ENCODE measurements at places on chromosomes 5 and 9.
A peak's percentile ranks its signal among the peaks of the same experiment; 100 is the strongest.

DNA sequence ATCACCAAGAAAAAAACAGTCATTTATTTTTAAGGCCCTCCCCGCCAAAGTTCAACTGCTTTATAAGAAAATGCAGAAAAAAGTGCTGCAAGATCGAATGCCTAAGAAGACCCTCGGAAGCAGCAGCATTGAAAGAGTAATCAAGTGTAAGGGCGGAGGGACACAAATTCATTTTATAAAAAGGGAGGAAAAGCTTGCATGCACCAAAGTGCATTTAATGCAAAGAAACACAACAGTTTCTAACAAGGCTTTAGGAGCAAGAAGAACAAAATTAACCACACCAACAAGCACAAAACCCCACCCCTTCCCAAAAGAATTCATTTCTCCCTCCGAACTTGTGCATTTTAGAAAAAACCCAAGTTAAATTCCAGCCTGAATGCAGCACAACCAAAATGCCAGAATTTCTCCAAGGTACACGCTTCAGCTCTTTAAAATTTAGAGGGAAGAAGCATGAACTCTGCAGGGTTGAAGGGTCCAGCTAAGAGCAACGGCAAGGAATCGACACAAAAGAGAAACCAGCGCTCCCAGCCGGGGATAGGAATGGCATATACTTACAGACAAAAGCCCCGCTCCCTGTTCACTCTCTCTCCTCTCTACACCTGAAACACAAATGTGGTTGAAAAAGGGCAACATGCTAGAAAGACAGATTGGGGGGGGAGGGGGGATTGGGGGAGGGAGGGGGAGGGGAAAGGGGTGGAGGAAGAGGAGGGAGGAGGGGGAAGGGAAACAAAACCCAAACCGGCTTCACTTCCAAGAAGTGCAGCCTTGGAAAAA, at the start of gene NREP:
Gene NREP (minus strand): TSS at position 614 of the 774 bp plus-strand sequence. CDS start 1,422 bp downstream, outside the sequence.
- no peak for DNase-seq

DNA sequence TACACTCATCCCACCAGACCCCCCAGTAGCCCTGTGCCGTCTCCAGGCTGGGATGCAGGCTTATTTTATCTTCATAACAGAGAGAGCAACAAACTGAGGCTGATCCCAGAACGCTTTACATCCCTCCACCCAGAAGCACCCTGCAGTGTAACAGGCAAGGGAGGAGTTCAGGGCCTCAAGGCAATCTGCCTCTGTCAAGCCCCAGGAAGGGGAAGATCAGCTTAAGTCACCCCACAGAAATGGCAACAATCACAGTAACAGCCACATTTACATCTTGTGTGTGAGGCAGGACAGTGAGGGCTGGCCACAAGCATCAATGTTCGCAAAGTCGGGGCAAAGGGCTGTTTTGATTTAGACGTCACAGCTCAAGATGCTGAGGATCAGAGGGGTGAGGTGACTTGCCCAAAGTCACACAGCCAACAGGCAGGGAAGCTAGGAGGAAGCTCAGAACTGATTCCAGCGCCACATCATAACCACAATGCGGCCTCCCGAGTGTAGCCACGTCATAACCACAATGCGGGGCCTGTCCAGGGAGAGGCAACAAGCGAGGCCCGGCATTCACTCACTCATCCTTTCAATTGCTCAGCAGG, 14.4 kb downstream of the STK10 start:
- DNase-seq = no peak

GRCh38 chr9:14373706-14374105, 59.8 kb upstream of the NFIB start:
- DNase-seq = no peak

DNA sequence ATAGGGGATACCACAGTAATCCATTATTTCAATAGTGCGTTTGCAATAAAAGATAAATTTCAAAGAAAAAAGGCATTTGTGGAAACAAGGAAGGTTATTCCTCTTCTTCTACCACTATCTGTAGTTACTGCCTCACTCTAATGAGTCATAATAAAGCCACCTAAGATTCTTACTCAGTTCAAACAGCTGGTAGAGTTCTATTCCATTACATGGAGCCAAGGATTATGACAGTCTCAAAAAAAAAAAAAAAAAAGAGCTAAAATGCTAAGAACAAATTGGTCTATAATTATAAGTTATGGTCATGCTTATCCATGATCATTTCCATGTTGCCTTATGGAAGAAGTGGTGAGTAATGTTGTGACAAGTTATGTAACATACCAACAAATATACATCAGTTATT, 46.3 kb downstream of the DENND1A start:
- no peak for DNase-seq

DNA sequence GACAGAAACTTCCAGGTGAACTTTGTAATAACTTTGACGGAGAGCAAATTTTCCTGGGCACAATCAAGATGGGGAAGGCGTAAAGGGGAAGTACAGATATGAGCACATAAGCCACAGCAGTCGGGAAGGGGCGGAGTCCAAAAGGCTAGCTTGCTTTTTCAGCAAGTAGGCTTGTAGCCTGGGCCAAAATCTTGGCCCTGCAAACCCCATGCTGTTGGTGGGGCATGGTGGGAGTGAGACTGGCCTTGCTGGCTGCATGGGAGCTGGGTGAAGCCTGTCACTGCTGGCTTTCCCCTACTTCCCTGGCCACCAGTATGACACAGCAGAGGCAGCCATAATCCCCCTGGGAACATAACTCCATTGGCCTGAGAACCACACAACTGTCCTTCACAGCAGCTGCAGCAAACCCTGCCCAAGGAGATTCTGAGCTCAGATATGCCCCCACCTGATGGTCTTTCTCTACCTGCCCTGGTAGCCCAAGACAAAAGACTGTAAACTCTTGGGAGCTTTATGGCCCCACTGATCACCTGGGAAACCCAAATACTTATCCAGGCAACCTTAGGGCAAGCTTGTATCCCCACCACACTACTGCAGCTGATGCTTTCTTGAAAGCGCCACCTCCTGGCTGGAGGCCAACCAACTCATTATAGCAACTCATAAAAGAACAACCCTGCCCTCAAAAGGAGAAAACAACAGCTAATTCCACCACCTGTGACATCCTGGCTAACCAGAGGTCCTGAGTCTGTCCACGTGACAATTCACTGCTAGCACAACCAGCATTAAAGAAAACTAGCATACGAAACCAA, 24.0 kb downstream of the DCTN4 start:
- peak; percentile 5 for DNase-seq

GRCh38 chr9:111645806-111646205, 14.7 kb downstream of the DNAJC25 start:
- no peak for DNase-seq

DNA sequence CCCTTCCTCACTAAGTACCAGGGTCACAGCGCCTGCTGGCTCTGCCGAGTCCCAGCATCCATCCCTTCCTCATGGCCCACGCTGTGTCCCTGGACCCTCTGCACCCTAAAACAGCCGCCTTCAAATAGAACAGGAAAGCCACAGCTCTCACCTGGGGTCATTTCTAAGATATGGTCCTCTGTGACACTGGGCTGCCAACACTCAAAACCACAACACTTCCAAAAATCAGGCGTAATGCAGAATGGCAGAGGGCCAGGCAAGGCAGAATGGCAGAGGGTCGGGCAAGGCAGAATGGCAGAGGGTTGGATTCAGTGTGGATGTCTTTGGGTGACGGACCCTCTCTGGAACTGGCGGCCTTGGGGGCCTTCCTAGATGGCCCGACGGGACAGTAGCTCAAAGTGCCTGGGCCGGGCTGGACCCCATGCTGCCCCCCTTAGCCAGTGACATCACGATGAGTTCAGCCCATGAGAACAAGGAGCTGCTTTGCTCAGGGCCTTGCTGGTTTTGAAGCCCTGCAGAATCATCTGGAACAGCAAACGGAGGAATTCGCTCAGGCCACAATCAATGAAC, 35.3 kb downstream of the ZDHHC11B start:
- DNase-seq = no peak

DNA sequence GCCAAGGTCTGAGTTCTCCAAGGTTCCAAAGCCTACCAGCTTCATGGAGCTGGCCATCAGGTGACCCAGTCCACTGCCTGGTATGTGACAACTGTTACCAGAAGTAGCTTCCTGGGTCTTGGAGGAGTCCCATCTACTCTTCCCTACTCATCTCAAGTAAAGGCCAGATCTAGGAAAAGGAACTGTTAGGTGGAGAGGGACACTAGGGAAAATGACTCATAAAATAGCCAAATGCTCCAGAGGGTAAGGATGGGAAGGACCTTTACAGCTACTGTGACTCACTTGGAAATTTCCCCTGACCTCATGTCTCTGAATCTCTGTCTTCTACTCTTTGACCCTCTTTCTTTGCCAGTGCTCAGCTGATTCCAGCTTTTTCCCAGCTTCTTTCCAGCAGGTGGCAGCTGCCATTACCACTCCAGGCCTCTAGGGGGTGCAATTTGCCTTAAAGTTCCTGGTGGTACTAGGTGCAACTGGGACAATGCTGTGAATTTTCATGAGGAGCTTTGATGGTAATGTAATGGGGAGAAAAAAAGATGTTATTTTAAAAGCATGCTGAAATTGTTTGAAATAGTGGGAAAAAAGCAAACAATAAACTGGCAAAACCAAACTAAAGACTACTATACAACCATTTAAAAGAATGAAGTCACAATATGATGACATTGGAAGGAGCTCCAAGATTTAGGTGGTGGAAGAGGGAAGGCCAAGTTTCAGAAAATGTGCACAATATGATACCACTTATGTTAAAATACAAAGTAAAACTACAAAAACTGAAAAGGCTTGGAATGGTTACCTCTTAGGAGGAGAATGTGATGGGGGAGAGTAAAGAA, 27.1 kb upstream of the MYORG start:
- peak; percentile 79 for DNase-seq

GRCh38 chr9:27765266-27766072, 192.2 kb upstream of the C9orf72 start:
- DNase-seq = no peak

- no peak for DNase-seq
Observed at GRCh38 chr9:98081477-98082219, 25.1 kb downstream of the NANS start.

- no peak for DNase-seq
Observed at GRCh38 chr5:118806571-118806970, 181.8 kb downstream of the DTWD2 start.

GRCh38 chr5:111772456-111773122, 15.6 kb upstream of the NREP start:
- DNase-seq = peak; percentile 36

DNA sequence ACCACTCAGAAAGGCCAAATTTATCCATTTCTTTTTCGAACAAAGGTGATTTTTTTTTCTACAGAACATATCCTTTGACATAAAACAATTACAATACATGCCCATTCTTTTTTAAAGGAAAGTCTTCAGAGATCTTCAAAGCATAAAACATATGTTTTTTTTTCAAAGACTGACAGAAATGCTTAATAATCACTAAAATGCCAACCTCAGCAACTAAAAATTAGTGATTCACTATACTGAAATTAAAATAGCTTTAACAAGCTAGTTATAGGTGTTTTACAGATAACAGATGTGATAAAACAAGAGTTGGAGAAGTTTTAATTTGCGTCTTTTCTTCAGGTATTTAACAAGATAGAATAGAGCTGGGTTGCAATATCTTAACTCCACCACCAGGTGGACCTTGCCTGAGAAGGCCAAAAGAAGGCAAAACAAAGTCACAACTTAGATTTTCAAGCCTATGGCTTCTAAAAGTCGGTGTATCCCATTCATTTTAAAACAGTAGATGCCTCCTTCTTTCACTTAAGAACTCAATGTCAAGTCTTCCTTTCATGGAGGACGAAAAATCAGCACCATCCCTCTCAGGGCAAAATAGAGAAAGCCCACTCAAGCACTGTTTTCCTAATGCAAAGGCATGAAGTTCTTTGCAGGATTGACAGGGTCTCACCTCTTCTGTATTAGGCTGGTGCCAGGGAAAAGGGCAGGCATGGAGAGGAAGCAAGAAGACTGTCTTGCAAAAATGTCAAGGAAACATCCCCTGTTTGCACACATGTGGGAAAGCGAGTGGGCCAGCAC, 31.1 kb upstream of the CPLX2 start:
- DNase-seq = no peak

- DNase-seq = no peak
Observed at GRCh38 chr5:150278046-150278730, 11.4 kb downstream of the CAMK2A start.

GRCh38 chr5:127101533-127101932, 28.2 kb upstream of the C5orf63 start:
- no peak for DNase-seq

- DNase-seq = no peak
Observed at GRCh38 chr5:96871686-96872085, 4.6 kb upstream of the ERAP2 start.

DNA sequence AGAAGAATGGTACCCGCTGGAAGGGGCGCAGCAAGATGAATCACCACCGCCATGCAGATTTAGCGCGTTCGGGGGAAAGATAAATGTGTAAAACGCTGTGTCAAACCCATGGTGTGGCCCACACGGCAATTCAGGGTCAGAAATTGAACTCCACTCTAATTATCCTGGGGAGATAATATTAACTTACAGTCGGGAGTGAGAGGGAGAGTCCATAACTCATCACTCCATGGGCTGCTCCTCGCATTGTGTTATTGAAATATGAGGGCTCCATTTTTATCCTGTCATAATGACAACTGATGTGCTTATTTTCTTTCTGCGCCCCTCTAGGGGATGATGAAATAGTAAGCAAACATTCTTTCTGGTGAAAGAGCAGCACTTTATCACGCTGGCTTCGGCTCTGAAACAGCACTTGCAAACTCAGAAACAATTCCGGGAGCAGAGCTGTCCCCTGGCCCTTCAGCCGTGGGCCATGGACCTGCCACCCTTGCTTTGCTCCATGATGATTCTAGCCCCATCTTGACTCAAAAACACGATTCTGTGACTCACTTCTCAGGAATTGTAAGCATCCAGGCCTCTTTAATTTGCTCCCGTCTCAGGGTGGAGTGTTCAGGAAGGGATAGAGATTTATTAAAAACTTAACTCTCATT, 431.6 kb downstream of the IRX1 start:
- no peak for DNase-seq

- DNase-seq = no peak
Observed at GRCh38 chr5:172941067-172941516, 18.1 kb upstream of the RPL26L1 start.

DNA sequence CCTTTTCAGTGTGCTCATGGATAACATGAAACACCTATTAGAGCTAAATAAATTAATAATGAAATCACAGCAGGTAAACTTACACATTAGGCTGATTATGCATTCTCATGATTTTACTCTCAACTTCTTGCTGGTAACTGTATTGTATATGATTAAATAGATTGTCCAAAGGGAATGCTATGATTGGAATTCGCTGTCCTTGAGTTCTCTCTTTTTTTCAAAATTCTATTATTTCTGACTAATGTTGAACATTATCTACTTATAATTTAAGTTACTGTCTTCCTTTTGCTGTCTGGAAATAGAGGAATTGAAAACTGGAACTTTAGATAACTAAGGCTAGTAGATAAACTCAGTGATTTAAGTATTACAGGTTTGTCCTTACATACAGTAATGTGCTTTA, 13.1 kb downstream of the CENPH start:
- DNase-seq = no peak

DNA sequence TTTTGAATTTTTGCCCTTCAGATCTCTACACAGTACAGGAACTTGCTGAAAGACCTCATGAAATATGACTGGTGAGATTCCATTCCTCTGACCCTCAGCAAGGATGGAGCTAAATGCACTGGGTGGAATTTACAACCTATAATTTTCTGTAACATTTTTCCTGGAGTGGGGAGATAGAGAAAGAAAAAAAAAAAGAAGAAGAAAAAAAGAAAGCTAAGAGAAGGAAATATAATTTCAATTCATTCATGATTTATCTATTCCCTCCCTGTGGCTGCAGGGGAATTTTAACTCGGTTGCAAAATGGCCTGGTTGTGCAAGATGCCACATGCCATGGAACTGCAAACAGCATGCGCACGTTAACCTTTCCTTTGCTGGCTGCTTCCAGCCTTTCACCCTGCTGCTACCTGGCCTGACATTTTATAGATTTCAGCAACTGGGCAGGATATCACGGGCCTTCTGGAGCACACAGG, 155.4 kb downstream of the FSTL4 start:
- DNase-seq = no peak
